ENCODE measurements at places on chromosomes 3 and 15.

DNA sequence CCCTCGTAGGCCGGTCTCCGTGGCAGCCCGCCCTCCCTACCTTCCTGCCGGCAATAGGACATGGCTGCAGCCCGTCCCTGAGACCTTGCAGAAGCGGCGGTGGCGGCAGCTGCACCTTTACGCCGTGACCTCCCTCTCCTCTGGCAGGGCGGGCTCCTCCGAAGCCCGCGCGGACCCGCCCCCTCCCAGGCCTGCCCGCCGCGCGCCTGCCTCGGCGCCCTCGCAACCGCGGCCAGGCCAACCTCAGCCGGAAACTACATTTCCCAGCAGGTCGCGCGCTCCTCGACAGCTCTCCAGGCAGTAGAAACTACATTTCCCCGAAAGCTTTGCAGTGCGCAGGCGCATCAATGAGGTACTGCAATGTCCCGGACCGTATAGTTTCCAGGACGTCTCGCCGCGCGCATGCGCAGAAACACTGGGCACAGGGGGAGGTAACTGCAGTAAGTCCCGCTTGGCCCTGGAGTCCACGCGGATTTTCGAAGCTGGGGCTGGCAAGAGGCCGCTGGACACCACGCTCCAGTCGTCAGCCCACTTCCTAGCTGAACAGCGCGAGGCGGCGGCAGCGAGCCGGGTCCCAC is at the start of the genes CHCHD4 and TMEM43:
TSS of gene CHCHD4 (minus strand) at position 256 of the 578 bp plus-strand sequence. CDS start at position 62, 194 bp downstream.
TSS of gene TMEM43 (plus strand) at position 438 of the 578 bp plus-strand sequence. CDS start 142 bp downstream, outside the sequence.
- peak; percentile 98 for DNase-seq

DNA sequence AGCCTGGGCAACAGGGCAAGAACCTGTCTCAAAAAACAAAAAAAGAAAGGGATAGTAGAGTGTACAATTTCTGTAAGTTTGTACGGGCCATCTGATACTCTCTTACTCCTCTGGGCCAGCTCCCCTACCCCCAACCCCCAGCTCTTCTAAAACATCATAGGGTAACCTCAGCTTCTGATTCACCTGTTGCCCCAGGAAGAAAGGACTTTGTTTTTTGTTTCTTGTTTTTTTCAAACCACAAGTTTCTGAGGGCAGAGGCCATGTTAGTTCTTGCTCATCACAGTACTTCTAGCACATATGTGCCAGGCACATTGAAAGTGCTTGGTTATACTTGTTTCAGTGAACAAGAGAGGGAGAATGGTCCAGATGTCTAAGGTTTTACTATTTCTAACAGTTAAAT is 20.2 kb downstream of the ATOSA start:
- no peak for DNase-seq

DNA sequence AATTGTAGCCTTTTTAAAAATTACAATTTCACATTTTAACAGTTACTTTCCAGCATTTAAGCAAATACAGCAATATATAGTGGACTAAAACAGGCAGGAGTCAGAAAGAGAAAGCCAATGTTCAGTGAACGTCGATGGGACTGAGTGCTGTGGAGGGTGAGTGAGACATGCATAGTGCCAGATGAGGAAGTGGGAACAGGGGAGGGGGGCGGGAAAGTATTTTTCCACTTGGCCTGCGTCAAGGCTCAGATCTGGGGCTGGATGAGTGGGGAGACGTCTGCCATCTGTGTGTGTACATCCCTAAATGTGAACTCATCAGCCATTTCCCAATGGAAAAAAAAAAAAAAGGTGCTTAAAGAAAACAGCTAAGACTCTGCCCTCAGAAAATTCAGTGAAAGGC is 19.2 kb upstream of the RAD18 start:
- no peak for DNase-seq

DNA sequence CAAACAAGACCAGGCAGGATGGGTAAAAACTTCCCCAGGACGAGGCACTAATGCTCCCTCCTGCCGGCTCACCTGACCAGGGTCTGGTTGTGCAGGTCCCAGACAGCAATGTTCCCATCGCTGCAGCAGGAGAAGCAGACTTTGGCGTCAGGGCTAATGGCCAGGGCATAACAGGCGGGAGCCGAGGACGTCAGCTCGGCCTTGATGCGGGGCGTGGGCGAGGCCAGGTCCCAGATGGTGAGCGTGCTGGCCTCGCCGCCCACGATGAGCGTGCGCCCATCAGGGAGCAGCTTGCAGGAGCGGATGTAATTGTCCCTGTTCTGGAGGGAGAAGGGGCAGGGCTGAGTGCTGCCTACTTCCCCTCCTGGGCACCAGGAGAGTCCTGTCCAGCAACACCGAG is 43.4 kb downstream of the TLE3 start:
- DNase-seq = no peak

DNA sequence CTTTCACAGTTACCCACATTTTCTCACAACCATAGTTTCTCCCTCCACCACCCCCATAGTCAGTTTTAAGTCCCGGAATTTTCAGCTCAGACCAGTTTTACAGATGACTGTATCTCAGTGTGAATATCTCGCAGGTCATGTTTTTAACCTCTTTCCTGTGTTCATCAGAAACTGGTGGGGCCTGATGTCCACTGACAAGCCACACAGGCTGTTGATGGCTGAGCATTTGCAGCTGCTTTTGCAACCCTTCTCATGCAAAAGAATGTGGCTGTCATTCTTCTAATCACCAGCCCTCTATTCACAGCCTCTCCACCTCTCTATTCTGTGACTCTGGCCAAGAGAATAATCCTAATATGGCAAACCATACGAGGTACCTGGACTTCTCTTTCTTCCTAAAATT is 8.5 kb downstream of the GYG1 start:
- no peak for DNase-seq

GRCh38 chr15:78988361-78988911 is 43.6 kb upstream of the CTSH start:
- peak; percentile 98 for DNase-seq

- no peak for DNase-seq
Observed at GRCh38 chr3:89264037-89264560, 156.7 kb downstream of the EPHA3 start.

- DNase-seq = no peak
Observed at GRCh38 chr3:188974856-188975599, 196.7 kb upstream of the TPRG1 start.

DNA sequence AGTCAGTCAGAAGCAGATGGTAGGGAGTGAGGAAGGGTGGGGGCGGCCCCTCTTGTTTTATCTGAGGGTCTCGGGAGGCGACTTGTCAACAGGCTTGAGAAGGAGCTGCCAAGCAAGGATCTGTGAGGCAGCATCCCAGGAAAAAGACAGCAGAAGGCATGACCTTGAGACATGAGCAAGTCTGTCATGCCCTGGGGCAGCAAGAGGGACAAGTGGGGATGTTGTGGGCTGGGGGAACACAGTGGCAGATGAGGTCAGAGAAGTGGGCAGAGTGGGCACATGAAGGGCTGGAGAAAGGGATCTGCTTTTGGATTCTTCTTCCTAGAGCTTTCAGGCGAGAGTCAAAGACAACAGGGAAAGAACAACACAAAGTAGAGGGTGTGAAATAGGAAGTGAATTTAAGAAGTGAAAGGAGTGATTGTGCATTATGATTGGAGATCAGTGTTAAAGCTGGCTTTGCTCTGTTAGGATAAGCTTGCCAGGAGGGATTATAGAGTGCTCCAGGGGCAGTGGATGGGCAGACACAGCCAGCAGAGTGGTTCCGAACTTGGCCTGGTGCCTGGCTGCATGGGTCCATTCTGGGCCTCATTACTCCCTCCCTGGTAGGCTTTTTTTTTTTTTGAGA is 73.3 kb downstream of the USP13 start:
- DNase-seq = no peak

GRCh38 chr15:91561371-91562100 is 292.0 kb upstream of the SLCO3A1 start:
- peak; percentile 67 for DNase-seq

DNA sequence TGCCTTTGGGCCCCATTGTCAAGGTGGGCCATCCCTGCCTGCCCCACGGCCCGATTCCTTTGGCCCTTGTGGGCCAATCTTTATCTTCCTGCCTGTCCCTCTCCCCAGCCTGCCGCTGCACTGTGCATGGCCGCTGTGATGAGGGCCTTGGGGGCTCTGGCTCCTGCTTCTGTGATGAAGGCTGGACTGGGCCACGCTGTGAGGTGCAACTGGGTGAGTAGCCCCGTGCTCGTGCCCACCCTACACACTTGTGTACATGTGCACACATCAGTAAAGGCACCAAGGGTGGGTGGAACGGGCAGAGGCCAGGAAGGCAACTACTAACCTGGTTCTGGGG is 12.2 kb downstream of the NT5DC2 start:
- DNase-seq = no peak

- DNase-seq = no peak
Observed at GRCh38 chr3:126216416-126216815, 36.0 kb upstream of the ALDH1L1 start.

DNA sequence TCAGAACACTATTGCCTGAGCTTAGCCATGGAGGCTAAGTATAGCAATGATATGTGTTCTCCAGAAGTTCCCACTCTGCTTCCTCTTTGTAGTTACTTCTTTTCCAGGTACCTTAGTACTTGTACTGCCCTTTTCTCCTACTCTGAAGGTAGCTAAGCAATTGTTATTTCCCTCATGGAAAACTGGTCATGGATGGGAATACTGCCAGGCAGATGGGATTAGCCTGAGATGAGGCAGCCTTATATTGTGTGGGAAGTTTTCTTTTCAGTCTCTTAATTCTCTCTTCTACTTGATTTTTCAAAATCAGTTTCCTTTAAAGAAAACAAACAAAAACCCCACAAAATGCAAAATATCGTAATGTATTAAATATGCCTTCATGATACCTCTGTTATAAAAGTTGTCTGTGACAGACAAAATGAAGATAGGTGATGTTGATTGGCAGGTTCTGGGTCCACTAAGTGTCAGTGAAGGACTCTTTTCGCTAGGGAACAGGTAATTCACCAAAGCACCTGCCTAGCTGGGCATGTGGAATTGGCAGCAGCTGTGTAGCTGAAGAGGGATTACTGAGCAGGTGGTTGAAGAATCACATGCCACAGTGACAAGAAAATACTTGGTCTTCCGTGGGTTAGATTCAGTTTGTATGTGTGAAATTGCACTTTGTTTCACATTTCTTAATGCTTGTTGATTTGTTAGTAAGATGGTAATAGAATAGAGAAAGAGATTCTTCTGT is 4.1 kb downstream of the ZNF609 start:
- DNase-seq = no peak

- no peak for DNase-seq
Observed at GRCh38 chr3:187979564-187979963, 174.4 kb upstream of the LPP start.

DNA sequence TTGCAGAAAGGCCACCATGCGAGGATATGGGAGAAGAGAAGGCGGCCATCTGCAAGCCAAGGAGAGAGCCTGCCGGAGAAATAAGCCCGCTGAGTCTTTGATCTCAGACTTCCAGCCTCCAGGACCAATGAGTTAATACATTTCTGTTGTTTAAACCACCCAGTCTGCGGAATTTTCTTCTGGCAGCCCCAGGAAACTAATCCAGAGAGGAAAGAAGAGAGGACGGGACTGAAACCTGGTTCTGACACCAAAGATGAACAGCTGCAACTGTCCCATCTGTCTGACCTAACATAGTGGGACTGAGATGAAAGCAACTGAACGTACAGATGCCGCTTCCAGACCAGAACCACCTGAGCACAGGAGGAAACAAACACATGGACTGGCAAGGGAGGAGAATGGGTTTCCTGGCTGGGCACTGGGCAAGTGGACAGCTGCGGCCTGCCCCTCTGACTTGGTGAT is 32.3 kb downstream of the VGLL4 start:
- no peak for DNase-seq

DNA sequence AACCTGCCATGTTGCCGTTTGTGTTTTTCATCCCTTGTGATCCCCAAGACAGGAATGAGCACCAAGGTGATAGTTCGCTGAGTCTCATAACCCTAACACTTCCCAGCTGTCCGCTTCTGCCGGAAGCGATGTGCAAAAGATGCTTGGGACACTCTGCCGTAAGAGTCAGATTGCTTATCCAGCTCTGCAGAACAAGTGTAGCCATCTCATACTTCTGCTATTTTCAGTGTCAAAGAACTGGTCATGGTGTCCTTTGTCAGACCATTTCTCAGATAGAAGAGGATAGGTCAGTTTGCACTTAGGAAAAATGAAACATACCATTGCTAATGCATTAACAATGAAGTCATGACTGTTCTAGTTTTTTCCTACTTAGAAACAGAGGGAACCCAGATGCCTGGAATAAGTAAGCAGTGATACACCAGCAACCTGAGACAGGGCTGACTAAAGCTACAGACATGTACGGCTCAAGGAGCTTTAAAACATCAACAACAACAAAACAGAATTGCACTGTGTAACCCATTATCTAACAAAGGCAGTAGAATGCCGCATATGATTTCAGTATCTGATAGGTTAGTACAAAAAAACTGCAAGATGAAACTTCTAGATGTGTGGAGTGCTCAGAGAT is 134.0 kb upstream of the IL12A start:
- peak; percentile 96 for DNase-seq

DNA sequence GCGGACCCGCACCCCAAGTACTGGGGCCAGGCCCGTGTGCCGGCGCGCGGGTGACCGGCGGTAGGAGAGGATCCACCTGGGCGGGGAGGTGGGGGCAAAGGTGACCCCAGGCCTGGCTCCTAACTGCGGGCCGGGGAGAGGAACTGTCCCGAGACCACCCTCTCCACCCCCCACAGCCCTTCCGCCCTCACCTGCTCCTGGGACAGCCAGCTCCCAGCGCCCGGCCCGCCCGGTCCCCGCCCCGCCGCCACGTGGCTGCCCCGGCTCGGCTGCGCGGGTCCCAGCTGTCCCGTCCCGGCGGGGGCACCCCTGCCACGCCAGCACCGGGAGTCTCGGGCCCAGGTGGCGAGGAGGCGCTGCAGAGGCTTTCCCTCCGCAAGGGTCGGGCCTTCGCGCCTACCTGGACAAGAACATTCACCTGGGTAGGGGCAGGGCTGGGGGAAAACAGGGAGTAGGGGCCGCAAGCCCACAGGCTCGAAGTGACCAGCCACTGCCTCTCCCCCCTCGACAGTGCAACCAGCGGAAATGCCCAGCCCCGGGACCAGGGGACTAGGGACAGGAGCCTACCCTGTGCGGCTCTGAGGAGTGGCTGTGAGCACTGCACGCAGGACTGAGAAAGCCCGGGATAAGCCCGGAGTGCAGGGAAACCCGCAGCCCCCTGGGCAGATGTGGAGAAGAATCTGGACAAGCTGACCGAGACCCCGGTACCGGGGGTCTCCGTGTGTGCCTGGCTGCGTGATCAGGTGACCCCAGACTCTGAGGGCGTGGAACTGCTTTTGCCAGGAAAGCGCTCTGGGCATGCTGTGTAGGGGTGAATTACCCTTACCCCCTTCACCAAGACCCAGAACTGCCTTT is at the start of gene SLC12A8:
TSS of gene SLC12A8 (minus strand) at position 240 of the 855 bp plus-strand sequence. CDS start 1,399 bp downstream, outside the sequence.
- no peak for DNase-seq

All from kidney epithelial cell (primary cell).